Stimulated activated CD4-positive, alpha-beta T cell treated with anti-CD3 and anti-CD28 coated beads, Interleukin-1b, Interleukin-23, amount 100 ng/mL, for 4 hours (primary cell): ENCODE measurements at places on chromosomes 3 and 15.

GRCh38 chr15:60419753-60420152 lies 22.0 kb upstream of the ANXA2 start:
- DNase-seq, result no peak

- DNase-seq, result no peak
These were observed 1.5 kb upstream of the PPM1M start for GRCh38 chr3:52243791-52244628.

GRCh38 chr3:79086514-79086913 lies 681.3 kb downstream of the ROBO1 start:
- DNase-seq, result no peak

GRCh38 chr3:72494130-72494529 lies 354.1 kb downstream of the SHQ1 start:
- DNase-seq, result no peak

DNA sequence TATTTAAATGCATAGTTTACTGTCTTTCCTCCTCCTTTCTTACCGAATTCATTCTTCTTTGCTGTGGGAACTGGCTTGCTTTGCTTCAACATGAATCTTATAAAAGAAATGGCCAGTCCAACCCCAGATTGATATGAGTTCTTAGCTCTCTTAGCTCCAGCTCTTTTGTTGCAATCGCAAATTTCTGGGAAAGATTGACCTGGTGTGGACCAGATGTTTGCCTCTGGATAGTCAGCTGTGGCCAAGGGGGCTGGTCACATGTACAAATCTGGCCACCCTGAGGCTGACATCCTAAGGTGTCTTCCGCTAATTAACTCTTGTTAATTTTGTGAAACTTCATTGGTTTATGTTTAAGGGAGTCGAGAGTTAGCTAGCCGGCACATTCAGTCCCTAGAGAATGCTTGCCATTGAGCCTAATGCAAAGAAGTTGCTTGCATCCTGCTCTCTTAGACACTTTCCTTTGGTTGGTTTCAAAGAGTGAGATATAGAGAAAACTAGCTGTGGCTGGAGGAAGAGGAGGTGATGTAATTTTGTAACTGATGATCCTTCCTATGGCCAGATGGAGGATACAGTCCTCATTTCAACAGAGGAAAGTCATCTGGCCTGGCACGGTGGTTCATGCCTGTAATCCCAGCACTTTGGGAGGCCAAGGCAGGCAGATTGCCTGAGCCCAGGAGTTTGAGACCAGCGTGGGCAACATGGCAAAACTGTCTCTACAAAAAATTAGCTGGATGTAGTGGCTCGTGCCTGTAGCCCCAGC lies 162.4 kb downstream of the ADAMTSL3 start:
- DNase-seq, result no peak
